NCI-H1417 treated with DMSO at 0.1 percent for 48 hours (cell line): ENCODE measurements at places on chromosomes 16 and 17.

- no peak for DNase-seq
These were observed 1.7 kb upstream of the RAB11FIP4 start for GRCh38 chr17:31389657-31390381.

GRCh38 chr17:59892924-59893675 is at the start of the genes RPS6KB1 and TUBD1:
Gene RPS6KB1, plus strand, starts transcription at chr17:59893121. Its CDS starts 64 bp downstream, at chr17:59893185.
Gene TUBD1, minus strand, starts transcription at chr17:59892943. Its CDS starts 1,941 bp downstream, at chr17:59891002.
- DNase-seq: peak; percentile 96

DNA sequence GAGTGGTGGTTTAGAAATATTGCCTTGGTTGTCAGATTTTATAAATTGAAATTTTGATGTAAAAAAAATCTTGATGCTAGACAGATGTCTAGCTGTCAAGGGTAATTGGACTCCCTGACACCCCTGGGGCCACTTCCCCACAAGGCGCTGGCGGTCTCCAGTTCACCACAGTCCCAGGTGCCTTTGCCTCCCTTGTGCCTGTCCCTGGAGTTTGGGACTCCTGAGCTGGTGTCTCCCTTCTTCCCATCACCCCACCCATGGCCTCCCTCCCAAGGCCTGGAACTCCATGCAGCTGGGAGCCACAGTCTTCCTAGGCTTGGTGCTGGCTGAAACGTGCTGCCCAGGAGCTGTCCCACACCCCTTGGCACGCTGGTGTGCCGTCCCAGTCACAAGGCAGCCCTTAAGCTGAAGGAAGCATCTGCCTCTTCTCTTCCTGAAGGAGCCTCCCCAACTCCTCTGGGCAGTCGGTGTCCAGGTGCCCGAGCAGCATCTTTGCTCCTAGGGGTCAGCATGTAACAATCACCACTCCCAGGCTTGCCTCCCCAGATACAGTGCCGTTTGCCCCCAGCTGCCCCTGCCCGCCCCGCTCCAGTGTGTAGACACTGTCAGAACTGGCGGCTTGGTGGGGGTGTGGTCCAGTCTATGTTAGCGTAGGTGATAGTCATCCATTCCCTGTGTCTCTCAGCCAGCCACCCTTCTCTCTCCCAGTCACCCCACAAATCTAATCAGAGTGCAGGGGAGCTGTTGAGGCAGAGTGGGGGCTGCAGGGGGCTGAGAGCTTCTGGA is 26.2 kb downstream of the POLR3E start:
- DNase-seq: no peak

DNA sequence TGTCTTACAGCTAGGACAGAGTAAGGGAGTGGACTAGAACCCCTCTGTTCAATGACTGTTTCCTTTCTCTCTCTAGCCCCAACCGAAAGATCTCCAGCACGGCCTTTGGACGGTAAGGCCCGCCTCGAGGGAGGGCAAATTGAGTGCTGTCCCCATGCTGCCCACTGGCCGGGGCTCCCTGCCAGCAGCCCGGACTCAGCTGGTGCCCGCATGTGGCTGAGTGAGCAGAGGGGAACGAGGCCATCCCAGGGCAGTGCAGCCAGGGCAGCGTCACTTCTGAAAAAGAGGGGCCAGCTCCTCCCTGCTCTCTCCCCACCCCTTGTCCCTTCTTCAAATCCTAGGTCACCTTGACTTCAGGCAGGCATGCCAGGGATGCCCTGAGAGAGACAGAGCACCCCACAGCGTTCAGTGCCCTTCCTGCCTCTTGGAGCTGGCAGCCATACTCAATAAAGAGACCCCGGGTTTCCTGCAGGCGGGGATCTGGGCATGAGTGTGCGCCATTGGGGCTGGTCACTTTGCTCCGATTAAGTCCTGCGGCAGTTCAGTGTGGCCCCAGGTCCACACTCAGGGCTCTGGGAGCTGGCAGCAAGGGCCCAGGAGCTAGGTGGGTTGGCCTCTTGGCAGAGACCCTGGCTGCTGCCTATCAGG is 130.9 kb downstream of the RAB11FIP4 start:
- DNase-seq: no peak

- DNase-seq: no peak
These were observed 5.1 kb downstream of the PITPNA start for GRCh38 chr17:1557355-1558095.

GRCh38 chr17:29565643-29566472 is 979 bp downstream of the ABHD15 start:
- DNase-seq: peak; percentile 68

DNA sequence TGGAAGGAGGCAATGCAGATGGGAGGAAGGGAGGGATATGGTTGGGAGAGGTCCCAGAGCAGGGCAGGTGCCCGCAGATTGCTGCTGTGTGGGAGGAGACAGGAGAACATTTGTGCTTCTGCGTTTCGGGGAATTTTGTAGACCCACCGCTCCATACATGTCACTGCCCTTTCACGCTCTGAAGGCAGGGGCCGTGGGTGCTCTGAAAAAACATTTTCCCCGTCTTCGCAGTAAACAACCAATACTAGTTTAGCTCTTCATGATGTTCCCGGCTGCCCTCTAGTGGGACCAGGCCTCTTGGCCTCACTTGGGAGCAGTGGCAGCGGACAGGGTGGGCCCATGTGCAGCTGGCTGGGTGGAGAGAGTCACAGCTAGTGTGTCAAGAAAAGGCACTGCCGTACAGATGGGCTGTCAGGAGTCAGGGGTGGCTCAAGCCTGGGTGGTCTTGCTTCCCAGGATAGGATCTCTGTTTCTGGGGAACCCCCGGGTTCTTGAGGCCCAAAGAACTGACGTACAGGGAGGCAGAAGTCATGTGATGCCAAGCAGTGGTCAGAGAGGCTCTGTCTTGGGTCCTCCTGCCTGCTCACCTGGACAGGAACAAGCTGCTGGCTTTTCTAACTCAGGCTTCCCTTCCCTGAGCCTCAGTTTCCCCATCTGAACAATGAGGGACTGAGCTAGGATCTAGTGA is 46.5 kb upstream of the CPNE2 start:
- DNase-seq: no peak

DNA sequence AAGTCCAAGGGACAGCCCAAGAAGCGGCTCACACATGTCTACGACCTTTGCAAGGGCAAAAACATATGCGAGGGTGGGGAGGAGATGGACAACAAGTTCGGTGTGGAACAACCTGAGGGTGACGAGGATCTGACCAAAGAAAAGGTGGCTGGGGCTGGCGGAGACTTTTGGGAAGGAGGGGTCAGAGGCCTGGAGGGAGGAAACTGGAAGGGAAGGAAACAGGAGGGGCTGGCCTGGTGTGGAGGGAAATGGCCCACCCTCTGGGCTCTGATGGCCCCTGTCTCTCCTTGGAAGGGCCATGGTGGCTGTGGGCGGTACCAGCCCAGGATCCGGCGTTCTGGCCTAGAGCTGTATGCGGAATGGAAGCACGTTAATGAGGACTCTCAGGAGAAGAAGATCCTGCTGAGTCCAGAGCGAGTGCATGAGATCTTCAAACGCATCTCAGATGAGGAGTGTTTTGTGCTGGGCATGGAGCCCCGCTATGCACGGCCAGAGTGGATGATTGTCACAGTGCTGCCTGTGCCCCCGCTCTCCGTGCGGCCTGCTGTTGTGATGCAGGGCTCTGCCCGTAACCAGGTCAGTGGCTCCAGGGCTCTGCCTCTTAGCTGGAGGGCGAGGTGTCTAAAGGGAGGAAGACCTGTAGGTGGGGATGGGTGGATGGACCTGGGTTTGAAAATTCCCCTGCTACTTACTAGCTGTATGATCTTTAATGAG is 12.5 kb downstream of the POLR2A start:
- no peak for DNase-seq

GRCh38 chr17:76556765-76557367 is 17.0 kb downstream of the PRCD start:
- DNase-seq: no peak

DNA sequence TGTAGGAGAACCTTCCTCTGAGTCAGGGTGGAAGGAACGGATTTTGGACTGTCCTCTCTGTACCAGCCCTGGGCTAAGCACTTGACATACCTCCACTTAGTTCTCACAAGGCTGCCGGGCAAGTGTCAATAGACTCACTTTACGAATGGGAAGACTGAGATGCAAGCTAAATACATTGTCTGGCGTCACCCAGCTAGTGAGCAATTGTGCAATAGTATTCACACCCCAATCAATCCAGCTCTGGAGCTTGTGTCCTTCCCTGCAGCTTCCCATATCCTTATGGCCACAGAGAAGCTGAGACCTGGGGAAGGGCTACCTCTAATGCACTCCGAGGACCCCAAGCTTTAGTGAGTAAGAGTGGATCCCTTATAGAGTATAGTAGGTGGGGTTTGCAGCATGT is 39.8 kb downstream of the SLC6A2 start:
- no peak for DNase-seq
